Natural killer cell treated with Interleukin-12 subunit alpha and Interleukin-12 subunit beta and Interleukin-15 and Interleukin-18, amount 100 ng/mL, for 72 hours (primary cell): ENCODE measurements at places on chromosomes 11 and 22. TPM values are rescaled to one million over a fixed set of nuclear protein-coding genes. Genes with fewer than 3 reads are reported as not detected.

STX5 gene
- total RNA-seq: 32.0 TPM

TSPAN32 gene
- 9.9 TPM for total RNA-seq

DNA sequence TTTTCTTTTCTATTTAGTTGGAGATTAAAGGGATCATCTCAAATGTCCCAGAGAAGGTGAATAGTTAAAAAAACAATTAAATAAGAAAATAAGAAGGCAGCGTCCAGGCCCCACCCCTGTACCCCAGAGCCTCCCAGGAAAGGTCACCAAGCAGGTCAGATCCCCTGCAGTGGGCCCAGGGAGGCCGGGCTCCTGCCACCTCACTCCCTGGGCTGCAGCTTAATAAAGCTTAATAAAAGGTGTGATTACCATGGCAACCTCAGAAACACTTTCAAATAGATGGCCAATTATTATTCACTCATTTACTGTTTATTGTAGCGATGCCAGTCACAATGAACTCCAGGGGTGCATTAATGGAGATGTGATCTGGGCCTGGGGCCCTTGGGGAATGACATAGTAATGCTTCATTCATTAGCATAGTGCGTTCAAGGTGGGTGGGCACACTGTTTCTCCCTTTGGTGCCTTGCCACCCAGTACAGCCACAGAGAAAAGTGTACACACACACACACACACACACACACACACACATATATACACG lies 386.2 kb downstream of the CADM1 start:
- no peak for DNase-seq

DNA sequence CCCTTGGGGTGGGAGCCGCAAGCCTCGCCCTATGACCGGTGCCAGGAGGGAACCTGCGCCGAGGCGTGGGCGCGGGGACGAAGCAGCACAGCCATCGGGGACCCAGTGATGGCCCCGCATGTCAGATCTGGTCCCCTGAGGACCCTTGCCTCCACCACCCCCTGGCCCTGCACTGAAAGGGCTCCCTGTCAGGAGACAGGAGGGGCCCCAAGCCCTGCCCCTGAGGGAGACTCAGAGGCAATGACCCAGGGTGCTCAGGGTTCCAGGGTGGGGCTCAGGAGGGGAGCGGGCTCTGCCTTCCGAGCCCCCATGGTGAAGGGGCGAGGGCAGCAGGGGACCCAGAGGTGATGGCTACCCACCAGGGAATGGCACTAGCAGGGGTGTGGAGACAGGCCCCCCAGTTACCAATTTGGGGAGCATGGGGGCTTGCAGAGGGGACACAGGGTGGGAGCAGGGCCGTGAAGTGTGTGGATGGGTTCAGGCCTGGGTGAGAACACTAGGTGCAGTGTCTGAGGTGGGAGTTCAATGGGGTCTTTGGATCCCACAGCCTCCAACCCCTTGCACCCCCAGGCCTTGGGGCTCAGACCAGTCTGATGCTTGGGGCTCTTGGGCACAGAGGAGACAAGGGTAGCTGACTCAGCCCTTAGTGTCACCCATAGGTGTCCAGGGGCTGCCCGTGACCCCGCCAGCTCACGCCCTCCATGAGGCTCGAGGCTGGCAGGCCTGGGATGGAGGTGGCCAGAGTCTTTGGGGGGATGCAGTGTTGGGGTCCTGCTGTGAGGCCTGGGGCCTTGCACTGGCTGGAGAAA lies 499 bp downstream of the LRRC56 start:
- DNase-seq: no peak
